ENCODE measurements at places on chromosomes 12 and 14.

GRCh38 chr12:2456813-2457186 is 338.0 kb upstream of the FKBP4 start:
- DNase-seq = no peak

DNA sequence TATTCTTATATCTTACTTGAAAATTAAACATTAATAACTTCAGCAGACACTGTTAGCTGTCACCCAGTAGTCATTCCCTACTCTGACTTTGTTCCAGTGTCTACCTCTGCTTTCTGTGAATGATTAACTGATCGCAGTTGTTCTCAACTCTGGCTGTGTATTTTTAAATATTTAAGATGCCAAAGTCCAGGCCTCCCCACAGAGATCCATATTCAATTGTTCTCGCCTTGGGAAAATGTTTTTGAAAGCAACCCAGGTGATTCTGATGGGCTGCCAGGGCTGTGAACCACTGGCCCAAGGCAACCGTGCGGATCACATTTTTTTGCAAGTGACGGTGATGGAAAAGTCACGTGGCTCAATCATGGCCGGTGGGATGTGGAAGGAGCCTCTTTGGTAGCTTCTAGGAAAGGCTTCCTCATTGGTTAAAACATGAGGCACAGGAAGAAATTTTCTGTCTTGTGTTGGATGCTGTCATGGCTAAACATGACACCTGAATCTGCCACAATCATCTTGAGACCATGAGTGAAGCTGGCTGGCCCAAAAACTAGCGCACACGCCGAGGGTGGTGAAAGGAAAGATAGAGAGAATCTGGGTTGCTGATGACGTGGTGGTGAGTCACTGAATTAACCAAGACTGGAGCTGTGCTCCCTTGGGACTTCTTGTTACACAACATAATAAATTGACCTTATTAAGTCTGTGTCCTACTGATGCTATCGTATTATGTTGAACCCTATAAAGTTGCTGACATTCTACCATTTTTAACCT is 37.2 kb downstream of the RDH12 start:
- DNase-seq = peak; percentile 6

DNA sequence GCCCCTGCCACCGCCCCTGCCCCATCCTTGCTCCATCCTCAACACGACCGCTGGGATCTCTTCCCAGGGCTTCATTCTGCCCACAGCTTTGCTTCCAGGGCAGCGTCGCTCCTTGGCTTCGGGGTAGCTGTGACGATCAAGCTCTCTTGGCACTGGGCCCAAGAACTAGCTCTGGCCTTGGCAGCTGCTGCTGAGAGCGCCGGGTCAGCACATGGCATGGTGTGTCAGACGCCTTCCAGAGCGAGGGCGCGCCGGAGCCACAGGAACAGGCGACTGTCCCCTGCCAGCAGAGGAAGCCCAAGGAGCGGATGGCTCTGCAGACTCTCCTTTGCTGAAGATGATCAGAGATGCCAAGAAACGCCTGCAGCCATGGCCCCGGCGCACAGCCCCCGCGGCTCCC is 15.9 kb downstream of the RAB35 start:
- DNase-seq = no peak

- no peak for DNase-seq
These were observed 53.6 kb upstream of the TRAF3 start for GRCh38 chr14:102723650-102724049.

DNA sequence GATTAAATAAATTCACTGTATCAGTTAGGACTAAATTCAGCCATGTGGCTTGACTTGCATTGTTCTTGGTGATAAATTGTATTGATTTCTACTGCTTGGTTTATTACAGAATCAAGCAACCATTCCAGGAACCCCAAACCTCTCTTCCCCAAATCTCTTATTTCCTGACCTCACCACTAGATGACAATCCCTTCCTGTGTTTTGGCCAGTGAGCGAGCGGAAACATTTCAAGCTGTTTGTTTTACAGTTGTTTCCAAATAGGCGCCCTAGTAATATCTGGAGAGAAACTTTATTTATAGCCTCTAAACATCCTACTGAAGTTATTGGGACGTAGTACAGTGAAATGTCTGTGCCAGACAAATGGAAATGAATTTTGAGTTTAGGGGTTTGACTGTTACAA is 161.1 kb downstream of the SNAPC1 start:
- DNase-seq = no peak

DNA sequence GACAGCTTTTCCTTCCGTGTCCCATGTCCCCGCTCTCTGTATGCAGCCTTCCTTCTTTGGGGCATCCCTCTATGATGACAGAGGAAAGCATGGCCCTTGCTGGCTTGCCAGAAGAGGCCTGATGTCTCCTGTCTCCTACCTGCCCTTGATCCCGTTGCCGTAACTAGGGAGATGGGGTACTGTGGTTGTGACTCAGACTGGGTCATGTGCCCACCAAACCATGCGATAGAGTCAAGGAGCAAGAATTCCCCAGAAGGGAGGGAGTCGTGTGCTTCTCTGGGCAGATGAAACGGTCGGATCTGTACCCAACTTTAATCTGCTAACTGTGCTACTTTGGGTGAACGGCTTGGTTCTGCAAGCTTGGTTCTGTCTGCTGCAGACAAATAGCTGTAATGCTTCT is 99.1 kb upstream of the DYNC1H1 start:
- no peak for DNase-seq

GRCh38 chr12:76124456-76124855 is 40.0 kb upstream of the NAP1L1 start:
- DNase-seq = no peak
